ENCODE measurements at places on chromosomes 6 and 20.

- DNase-seq: no peak
These were observed 546 bp upstream of the KLHL32 start for GRCh38 chr6:96923871-96924493.

- peak; percentile 42 for DNase-seq
These were observed 6.5 kb downstream of the RBM38 start for GRCh38 chr20:57397693-57398108.

GRCh38 chr20:40291493-40292135, 397.4 kb downstream of the MAFB start:
- DNase-seq: no peak

DNA sequence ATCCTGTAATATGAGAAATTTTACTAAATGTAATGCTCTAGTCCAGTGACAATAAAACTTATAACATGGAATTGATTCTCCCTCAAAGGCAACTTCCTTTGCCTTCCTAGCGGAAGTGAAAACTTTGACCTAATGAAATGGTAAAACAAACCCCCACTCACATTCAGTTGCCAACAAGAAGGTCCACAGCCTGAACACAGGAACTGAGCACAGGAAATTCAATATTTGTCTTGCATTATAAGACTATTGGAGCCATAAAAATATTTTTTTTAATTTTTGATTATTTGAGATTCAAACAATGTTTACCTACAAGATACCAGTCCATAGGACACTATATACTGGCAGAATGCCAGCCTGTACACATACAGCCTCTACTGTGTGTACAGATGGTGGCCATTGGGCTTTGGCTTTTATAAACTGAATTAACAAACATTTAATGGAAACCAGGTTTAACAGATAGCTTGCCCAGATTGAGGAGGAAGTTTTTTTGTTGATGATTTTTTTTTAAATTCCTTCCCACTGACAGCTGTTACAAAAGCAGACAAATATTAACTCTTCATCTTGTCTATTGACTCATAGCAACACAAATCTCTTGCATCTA, 481.5 kb upstream of the JAG1 start:
- DNase-seq: no peak

Measured in activated naive CD4-positive, alpha-beta T cell (primary cell).